ENCODE measurements at places on chromosomes 2 and 18. TPM values are rescaled to one million over a fixed set of nuclear protein-coding genes. Genes with fewer than 3 reads are reported as not detected.

IL1RN gene
- 20.5 TPM for total RNA-seq

C1QL2 gene
- total RNA-seq: 1.8 TPM

ONECUT2 gene
- total RNA-seq: 6.8 TPM

FZD7 gene
- total RNA-seq: 68.6 TPM

INPP4A gene
- total RNA-seq: 29.5 TPM

LRRC30 gene
- not detected for total RNA-seq

POMC gene
- 1.5 TPM for total RNA-seq

NPPC gene
- 1.6 TPM for total RNA-seq

PLEKHB2 gene
- total RNA-seq: 43.4 TPM

CTAGE1 gene
- not detected for total RNA-seq

MERTK gene
- total RNA-seq: 48.4 TPM

GALNT13 gene
- 11.2 TPM for total RNA-seq

PIEZO2 gene
- total RNA-seq: 21.8 TPM

NCL gene
- total RNA-seq: 709 TPM

GREB1 gene
- 7.5 TPM for total RNA-seq

LYPD1 gene
- total RNA-seq: 33.9 TPM

CRYGC gene
- not detected for total RNA-seq

TRPM8 gene
- total RNA-seq: 0.60 TPM

OTOF gene
- total RNA-seq: 0.05 TPM

PJVK gene
- total RNA-seq: 8.0 TPM

NIF3L1 gene
- total RNA-seq: 36.3 TPM

TCF4 gene
- total RNA-seq: 189 TPM

ADAM17 gene
- 33.5 TPM for total RNA-seq

IFIH1 gene
- total RNA-seq: 17.5 TPM

EDAR gene
- 4.8 TPM for total RNA-seq

SLC23A3 gene
- total RNA-seq: 5.5 TPM

CDH2 gene
- 38.2 TPM for total RNA-seq

ZAP70 gene
- 1.2 TPM for total RNA-seq

CFAP221 gene
- 1.6 TPM for total RNA-seq

POTEF gene
- 25.0 TPM for total RNA-seq

DTYMK gene
- 66.7 TPM for total RNA-seq

MPP4 gene
- 0.46 TPM for total RNA-seq

CPLX4 gene
- total RNA-seq: not detected

SERPINB4 gene
- 0.17 TPM for total RNA-seq

Data from type B pancreatic cell (in vitro differentiated cells).